Fibroblast of the aortic adventitia (primary cell): ENCODE measurements at places on chromosomes 7 and 10. TPM values are rescaled to one million over a fixed set of nuclear protein-coding genes. Genes with fewer than 3 reads are reported as not detected.

Gene RELN
- total RNA-seq = 7.5 and 88.7 TPM in 2 replicates

Gene GPRIN2
- total RNA-seq = not detected in 2 replicates

Gene PRKAR1B
- total RNA-seq = 7.0 and 10.1 TPM in 2 replicates

Gene CRHR2
- not detected in 2 replicates for total RNA-seq

Gene PON1
- not detected in 2 replicates for total RNA-seq

Gene NUDCD3
- 47.1 and 122 TPM in 2 replicates for total RNA-seq

Gene AZGP1
- not detected in 2 replicates for total RNA-seq

Gene MSMB
- not detected in 2 replicates for total RNA-seq

Gene SLC25A28
- total RNA-seq = 7.0 and 20.9 TPM in 2 replicates

Gene FEZF1
- total RNA-seq = not detected in 2 replicates

Gene PNLIPRP2
- not detected in 2 replicates for total RNA-seq

Gene SYT15B
- total RNA-seq = 0.16 TPM in 1 of 2 replicates, not detected in the other

Gene WEE2
- under 0.01 TPM in 1 of 2 replicates, not detected in the other for total RNA-seq
